ENCODE measurements at places on chromosomes 5 and 9.

DNA sequence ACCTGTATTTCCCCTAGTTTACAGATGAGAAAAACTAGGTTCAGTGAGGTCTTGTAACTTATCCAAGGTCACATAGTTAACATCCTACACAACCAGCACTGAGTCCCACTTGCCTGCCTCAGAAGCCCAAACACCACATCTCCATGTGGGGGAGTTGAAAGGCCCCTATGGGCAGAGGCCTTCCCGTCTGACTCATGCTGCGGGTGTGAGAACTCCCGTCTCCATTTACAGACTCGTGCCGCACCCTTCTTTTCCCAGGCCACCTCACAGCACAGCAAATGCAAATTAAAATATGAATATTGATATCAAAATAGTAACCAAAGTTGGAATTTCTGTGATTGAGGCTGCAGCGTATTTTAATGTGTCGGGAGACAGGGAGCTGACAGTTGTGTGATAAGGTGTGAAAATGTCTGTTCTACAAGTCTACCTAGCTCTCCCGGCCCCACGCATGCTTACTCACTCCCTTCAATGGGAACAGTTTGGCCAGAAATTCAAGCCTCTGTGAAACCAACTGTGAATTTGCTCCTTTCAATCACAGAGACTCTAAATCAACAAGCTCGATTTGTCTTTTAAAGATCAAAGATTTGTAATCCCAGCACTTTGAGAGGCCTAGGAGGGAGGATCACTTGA, 90.1 kb downstream of the CRB2 start:
- no peak for DNase-seq

DNA sequence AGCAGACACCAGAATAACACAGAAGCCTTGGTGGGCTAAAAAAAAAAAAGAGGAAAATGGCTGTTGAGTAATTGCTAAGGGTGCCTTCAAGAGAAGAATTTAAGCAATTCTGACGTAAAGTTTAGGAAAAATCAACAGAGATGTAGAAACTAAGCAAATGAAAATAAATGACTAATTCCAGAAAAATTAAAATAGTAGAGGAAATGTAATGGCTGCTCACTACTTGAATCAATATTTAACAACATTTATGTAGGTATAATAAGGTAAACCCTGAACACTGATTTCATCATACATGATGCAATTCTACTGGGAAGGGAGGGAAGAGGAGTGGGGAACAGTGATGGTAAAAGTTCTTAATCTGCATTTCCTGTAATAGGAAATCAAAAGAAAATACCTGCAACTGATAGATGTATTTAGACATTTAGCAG, 41.4 kb downstream of the PUM3 start:
- no peak for DNase-seq

DNA sequence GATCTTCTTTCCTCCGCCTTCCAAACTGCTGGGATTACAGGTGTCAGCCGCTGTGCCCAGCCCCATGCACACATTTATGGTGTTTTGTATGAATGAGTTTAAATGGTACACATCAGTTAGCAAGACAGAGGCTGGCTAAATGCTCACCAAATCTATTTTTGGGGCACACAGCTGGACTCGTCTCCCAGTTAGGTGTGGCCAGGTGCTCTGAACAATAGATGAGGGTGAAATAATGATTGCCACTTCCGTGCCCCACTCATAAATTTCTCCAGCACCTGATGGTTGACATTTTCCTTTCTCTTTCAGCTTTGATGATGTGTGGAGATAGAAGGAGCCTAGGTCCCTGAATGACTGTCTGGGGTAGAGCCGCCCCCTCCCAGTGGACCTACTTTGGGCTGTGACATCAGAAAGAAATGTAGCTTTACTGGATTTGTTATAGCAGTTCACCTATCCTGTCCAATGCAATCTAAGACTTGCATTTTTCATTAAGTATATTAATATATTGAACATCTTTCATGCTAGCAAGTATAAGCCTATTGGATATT, 8.6 kb upstream of the RAPGEF1 start:
- DNase-seq, result no peak

GRCh38 chr5:75651575-75652238, 40.5 kb downstream of the ANKDD1B start:
- no peak for DNase-seq

- DNase-seq, result no peak
These were observed 6.1 kb upstream of the STOML2 start for GRCh38 chr9:35108946-35109575.

- no peak for DNase-seq
These were observed 8.0 kb downstream of the SLC27A6 start for GRCh38 chr5:128973244-128973643.

All from activated T-cell treated with anti-CD3 and anti-CD28 coated beads for 1 hour (primary cell).